ENCODE measurements at places on chromosomes 2 and 18.

GRCh38 chr2:237734905-237735623, 63.5 kb upstream of the RBM44 start:
- DNase-seq, result no peak

DNA sequence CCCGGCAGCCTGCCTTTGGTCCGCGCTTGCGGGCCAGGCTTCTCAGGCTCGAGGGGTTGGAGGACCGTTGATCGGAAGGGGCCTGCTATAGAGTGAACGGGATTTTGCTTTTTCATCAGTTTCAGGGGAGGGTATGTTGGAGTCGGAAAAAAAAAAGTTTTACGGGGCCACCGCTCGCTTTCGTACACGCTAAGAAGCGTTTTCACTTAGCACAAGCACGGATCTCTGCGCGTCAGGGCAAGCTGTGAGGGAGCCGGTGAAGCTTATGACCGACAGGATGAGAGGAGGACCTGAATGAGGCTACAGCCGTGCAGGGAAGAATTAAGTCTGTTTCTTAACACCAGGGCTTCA, 443 bp downstream of the CPSF3 start:
- no peak for DNase-seq

- no peak for DNase-seq
These were observed 549.6 kb upstream of the CELF4 start for GRCh38 chr18:38115201-38115600.

DNA sequence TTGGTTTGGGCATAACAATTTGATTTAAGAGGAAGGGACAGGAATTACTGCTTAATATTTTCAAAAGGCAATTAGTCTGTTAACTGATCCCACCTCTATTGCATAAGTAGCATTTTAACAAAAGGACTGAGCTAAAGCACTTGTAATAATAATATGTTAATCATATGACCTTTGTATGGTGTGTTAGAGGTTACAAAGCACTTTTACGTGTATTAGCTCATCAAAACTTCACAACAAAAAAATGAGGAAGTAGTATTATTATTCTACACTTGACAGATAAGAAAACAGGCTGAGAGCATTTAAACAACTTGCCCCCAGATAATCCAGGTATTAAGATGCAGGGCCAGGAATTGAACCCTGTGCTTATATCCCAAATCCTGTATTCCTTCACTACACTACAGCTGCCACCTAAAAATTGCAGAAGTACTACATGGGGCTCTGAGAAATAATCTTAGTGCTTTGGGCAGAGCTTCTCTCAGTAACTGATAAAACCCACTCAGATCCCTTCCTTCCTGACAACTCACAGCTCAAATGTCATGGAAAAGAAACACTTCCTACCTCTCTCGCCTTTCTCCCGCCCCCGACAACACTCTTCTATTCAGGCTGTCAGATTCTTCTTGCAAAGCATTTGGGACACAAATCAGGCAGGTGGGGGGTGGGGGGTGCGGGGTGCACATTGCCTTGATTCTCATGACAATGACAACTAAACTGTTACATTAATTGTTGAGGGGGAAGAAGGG, 20.7 kb upstream of the KCTD1 start:
- no peak for DNase-seq
